ENCODE measurements at places on chromosomes 11 and 22.

- no peak for DNase-seq
Measured at GRCh38 chr22:28894334-28894733, 11.0 kb downstream of the ZNRF3 start.

- no peak for DNase-seq
Measured at GRCh38 chr11:35723913-35724312, 61.3 kb downstream of the TRIM44 start.

GRCh38 chr11:9562716-9563115 lies 10.8 kb upstream of the WEE1 start:
- no peak for DNase-seq

DNA sequence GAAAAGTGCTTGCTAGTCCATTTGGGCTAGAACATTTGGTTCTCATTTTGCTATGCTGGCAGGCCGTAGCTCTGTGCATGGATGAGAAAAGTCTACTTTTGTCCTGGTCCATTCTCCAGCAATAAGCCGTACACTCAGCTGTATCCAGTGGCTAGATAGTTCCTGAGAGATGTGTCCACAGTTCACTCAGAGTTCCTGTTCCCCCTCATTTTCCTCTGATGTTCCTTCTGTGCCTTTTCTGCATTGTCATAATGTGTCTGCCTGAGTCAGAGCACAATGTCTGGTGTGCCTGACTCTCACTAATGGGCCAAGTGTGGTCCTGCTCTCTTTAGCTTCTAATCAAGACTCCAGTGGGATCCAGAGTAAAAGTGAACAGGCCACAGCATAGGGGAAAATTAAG lies 215.7 kb upstream of the CTSC start:
- no peak for DNase-seq

GRCh38 chr11:5847711-5848110 lies 6.0 kb upstream of the OR52E6 start:
- DNase-seq = no peak

DNA sequence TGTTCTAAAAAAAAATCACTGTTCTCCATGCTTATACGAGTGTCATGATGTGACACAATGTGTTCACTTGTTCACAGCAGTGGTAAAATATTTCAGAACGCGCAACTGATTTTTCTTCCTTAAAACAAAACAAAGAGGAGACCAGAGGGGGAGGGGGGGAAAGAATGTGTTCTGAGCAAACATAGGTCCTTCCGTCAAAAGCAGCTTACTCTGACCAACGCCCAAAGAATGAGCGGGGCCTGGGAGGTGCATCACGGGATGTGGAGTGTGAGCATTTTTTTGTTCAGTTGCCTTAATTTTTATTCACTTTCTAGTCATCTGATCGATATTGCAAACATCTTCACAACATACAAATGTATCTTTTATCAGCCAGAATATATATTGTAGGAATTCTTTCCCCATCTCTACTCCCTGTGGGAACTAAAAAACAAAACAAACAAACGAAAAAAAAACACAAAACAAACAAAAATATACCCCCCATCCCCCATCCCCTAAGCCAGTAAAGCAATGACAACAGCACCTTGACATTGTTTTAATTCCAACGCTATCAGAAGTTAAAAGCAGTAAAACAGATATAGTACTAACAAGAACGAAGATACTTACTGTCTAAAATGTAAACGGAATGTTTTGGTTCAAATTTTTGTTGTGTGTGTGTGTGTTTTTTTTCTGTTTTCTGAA lies 43.3 kb downstream of the BDNF start:
- DNase-seq = no peak

DNA sequence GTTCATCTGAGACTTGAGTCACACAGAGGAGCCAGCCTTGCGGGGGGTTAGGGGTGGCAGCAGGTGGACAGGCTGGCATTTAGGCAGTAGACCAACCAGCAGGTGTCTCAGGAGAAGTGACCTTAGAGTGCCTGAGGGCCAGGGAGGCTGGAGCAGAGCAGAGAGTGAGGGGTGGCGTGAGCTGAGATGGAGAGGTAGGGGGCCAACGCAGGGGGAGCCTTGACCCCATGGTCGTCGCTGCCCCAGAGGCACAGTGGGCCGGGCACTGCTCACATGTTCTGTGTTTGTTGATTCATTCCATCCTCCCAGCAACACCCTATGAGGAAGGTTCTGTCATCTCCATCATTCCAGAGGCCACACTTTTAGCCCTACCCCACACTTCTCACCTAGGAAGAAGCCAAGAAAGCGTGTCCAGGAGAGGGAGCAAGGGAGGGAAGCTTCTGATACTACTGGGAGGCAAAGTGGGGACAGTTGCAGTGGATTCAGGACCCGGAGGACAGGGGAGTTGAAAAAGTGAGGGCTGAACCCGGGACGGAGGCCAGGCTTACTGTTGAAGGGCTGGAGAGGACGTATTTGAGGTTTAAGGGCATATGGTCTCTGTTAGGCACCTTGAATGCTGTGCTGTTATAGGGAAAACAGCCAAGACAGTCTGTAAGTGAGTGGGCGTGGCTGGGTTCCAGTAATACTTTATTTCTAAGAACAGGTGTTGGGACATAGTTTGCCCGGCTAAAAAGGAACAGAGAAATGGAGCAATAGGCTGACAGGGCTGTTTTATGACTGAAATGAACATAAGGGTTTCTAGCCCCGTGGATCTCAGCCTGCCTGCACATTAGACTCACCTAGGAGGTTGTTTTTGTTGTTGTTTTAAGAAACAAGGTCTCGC lies 7.3 kb downstream of the SART1 start:
- DNase-seq = no peak

- DNase-seq = no peak
Measured at GRCh38 chr11:78298291-78298771, 109.6 kb downstream of the USP35 start.

- DNase-seq = no peak
Measured at GRCh38 chr11:2259897-2260451, 10.4 kb downstream of the ASCL2 start.

DNA sequence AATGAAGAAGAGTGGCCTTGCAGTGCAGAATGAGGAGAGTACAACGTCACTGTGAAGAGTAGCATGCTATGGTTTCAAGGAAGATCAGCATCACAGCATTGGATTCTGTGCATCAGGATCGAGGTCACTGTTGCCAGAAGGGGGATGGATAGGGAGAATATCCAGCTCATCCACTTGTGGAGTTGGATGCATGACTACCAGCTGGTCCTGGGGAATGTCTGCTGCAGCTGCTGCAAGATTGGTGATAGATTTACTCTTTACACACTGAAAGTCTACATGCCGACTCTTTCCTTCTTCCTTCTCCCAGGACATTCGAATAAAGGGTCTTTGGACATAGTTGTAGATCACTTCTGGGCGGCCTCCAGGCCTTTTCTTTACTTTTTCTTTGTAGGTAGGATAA lies 74.3 kb downstream of the BTBD10 start:
- DNase-seq = no peak

GRCh38 chr11:73288873-73289707 lies 17.0 kb downstream of the P2RY6 start:
- no peak for DNase-seq

- DNase-seq = no peak
Measured at GRCh38 chr11:719214-720016, 13.4 kb downstream of the EPS8L2 start.

GRCh38 chr11:12246147-12246546 lies 131.2 kb upstream of the PARVA start:
- no peak for DNase-seq

GRCh38 chr22:39283322-39284141 lies 35.9 kb downstream of the RPL3 start:
- no peak for DNase-seq

DNA sequence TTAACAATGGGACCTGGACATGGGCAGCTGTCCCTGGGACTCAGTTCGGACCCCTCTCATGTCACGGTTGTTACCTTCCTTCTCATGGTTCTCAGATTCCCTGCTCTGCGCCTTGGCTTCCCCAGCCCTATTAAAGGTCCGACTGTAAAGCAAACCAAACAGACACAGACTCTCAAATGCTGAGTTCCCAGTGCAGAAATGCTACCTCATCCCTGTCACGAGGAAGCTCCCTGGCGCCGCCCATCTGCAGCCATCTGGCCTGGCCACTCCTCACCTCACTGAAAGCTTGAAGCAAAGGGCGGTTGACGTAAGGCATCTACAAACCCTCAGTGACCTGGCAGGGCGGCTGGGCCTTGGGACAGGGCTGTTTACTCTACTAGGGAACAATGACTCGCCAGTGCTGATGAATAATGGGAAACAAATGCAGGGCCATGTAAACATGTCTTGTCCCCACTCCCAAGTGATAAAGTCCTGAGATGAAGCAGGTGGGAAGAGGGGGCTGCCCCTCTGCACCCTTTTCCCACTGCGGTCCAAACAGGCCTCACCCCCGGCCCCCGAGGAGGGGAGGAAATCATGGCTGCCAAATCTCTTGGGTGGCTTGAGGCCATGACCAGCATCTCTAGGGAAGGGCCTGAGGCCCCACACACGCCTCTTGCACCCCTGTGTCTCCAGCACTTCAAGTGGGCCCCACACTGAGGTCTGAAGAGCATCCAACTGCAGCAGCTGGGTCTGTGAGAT lies 49.3 kb downstream of the SCUBE1 start:
- no peak for DNase-seq

DNA sequence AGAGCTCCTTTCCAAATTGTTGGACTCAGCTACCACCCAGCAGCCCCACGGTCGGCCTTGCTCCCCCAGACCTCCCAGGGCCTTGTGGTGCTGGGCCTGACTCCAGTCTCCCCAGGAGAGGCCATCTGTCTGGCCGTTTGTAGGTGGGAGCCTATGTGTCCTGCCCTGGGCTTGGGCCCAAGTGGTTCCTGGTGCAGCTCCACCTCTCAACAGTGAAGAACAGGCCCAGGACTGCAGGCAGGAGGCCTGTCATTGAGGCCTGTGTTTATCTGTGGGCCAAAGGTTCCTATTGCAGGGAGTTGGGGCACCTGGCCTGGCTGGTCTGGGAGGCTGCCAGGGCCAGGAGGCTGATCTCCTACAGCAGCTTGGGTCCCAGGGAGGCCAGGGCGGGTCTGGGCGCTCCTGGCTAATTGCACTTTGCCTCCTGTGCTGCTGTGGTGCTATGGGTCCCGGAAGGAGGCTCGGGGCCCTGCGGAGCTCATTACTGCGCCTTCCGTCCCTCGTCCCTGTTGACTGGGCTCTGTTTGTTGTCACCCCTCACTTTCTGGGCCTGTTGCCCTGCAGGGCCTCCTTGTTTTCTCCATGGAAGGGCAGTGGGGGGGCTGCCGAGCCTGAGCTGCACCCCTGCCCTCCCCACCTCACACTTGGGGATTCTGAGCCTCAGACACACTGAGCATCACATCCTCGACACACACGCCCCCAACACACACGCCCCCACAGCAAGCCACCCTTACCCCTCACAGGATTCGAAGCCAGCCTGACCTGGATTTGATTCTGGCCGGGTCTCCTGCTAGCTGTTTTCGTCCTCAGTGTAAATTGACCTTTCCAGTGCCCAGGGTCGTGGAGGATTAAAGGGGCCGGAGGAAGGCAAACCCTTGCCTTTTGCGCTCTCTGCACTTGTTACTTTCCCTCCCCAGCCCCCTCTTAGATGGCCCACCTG lies 6.8 kb upstream of the OMP start:
- no peak for DNase-seq

- DNase-seq = no peak
Measured at GRCh38 chr11:24375351-24375750, 121.5 kb upstream of the LUZP2 start.

GRCh38 chr11:79237703-79238102 lies 203.1 kb downstream of the TENM4 start:
- peak; percentile 68 for DNase-seq

- DNase-seq = no peak
Measured at GRCh38 chr11:12541583-12542151, 132.6 kb upstream of the TEAD1 start.

DNA sequence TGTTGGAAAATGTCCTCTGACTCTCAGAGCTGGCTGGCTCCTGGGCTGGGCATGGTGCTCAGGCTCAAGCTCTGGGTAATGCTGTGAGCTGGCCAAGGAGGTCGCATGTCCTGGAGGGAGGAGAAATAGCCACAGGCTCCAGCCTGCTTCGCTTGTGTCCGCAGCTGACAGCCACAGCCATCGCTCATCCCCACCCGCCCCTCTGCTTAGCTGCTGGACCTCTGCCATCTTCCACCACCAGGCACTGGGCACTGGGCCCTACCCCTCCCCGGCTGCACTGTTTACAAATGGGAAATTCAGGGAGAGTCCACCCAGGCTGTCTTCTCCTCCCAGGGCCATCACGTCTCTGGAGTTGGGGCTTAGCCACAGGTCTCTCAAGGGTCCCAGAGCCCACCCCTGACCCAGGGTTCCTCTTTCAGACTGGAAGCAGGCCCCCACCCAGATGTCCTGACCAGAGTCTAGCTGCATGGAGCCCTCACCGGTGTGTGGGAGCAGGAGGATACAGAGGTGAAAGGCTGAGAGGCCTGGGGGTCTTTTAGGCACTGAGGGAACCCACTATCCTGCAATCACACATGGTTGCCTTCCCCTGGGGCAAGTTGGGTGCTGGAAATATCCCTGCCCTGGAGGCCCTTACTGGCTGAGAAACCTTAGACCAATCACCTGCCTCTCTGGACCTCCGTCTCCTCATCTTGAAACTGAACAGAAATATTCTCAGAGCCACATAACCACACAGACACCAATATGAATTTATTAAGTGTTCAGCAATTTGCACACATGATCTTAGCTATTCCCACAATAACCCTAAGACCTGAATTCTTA lies 62.7 kb downstream of the CD82 start:
- DNase-seq = no peak

DNA sequence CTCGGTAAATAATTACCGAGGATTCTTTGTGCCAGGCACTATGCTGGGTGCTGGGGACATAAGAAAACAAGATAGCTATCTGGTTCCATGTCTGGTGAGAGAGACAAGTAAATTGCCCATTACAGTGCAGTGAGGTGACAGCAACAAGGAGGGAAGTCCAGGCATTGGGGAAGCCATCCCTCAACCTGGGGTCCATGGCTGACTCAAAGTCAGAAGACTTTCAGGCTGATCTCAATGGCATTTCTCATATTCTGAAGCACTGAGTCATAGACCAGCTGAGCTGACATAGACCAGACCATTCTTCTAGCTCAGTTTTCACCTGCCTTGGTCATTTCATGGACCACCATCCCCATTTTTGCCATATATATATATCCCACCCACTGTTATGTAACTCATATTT lies 158.8 kb downstream of the TTC17 start:
- no peak for DNase-seq

GRCh38 chr11:34162856-34163255 lies 57.4 kb downstream of the NAT10 start:
- no peak for DNase-seq

- DNase-seq = no peak
Measured at GRCh38 chr11:44774731-44775130, 48.0 kb downstream of the TSPAN18 start.

GRCh38 chr22:17874231-17874905 lies 100.1 kb upstream of the BID start:
- DNase-seq = no peak

DNA sequence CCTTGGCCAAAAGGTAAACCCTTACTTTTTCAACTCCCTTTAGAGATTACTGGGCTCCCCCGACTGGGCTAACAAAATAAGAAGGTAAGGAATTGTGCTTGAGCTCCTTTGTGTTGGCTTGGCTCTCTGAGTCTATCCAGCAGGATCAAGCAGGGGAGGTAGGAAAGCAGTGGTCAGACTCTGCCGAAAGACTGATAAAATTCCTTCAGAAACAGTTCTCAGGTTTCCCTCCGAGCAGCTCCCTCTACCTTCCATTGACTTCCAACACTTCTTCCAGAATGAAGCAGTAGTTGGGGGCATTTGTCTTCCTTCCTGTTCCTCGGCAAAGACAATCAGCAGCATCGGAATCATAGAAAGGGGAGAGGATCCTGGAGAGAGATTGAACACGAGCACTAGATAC lies 16.1 kb upstream of the CARD18 start:
- no peak for DNase-seq

- DNase-seq = no peak
Measured at GRCh38 chr22:50325444-50326224, 1.2 kb downstream of the DENND6B start.

- DNase-seq = no peak
Measured at GRCh38 chr11:60468829-60469228, 13.2 kb downstream of the MS4A1 start.
